Muscle of leg (tissue), 16 donors: ENCODE measurements at places on chromosomes 1 and 21. TPM values are rescaled to one million over a fixed set of nuclear protein-coding genes. Genes with fewer than 3 reads are reported as not detected.

DNA sequence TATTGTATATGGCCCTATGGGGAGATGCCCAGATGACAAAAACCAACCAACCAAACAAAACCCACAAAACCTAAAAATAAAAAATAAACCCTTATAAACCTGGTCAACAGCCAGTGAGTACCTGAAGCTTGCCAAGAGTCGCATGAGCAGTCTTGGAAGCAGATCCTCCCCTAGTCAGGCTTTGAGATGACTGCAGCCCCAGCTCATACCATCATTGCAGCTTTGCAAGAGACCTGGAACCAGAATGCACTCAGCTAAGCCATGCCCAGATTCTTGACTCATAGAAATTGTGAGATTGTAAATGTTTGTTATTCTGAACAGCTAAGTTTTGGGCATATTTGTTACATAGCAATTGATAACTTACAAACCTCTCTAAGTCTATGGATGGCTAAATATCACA, 326.8 kb downstream of the HLX start:
- DNase-seq, result no peak

DNA sequence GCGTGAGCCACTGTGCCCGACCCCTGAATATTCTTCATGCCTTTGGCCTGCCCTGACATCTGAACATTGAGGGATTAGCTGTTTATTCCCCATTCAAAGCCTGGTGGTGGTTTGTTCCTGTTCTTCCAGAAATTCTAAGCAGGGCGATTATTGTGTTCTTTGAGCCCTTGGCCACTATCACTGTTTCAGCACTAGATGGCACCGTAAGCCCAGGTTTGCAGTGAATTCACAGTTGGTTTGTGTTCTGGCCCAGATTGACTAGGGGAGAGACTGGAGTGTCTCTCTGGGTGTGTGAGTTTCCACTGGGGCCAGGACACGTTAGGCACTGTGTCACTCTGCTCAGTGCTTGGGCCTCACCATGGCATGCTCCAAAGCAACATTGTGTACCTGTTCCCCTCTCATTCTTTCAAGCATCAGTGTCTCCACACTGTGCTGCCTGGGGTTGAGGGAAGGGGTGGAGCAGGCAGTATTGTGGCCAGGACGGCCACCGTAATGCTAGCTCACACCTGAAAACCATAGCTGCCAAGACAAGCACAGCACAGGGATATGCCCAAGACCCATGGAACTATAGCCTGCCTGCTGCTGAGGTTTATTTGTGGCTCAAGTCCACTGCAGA, 52.7 kb downstream of the PKN2 start:
- no peak for DNase-seq

GRCh38 chr1:7643530-7643929, 127.6 kb upstream of the VAMP3 start:
- DNase-seq, result peak; percentile 86

DNA sequence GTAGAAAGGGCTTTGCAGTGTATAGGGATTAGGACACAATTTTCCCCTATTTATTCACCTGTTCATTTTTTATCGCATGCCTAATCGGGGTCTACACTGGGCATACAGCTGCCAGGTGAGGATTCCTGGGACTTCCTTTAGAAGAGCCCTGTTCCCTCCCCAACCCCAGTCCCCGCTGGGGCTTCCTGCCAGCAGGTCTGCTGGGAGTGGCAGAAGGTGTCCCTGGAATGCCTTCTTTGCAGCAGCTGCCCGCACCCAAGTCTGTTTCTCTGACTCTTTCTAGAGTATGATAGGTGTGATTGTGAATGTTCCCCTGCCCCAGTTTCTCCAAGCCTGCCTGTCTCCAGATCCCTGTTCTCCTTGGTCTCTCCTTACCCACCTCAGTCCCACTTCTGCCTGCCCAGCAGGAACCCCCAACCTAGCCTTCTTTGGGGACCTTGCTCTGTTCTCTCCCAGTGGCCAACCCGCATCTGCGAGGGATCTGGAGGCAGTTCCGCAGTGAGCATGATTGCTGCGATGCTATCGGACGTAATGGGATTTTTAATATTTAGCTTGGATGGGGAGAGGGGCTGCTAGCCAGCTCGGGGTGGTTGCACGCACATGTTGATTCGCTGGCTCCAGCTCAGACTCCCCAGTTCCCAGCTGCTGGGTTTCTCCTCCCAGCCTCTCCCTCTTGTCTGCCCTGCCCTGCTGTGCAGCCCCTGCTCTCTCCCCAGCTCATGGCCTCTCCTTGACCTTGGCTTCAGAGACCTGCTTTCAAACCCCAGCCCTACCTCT, 79.8 kb downstream of the EPHB2 start:
- DNase-seq, result peak; percentile 90

DNA sequence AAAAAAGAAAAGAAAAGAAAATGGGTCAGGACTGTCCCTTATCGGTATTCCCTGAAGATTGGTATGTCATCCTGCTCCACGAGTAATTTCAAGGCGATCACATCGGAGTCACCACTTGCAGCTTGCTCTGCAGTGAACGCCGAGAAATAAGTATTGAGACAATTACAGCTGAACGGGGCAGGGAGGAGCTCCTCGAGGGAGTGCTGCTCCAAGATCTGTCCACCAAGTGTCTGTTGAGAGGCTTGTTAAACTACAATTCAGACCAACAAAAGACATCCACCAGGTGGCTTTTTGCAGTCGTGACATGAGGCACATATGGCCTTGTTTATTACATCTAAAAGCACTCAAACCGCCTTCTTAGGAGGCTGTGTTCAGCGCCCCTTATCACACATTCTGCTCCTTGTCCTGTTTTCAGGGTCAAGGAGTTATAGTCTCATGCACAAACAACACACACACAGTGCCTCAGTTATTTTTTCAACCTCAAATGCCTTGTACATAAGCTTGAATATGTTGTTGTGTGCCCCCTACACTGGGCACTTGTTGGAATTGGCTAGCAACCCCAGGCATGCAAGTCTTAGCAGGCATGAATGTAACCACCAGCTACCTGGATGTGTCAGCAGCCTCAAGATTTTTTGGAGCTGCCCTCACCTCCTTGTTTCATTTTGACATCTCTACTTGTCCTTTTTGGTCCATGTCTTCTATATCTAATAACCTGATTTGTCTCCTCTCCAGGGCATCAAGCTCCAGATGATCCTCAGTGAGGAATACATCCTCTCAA, 13.0 kb upstream of the CD48 start:
- no peak for DNase-seq

DNA sequence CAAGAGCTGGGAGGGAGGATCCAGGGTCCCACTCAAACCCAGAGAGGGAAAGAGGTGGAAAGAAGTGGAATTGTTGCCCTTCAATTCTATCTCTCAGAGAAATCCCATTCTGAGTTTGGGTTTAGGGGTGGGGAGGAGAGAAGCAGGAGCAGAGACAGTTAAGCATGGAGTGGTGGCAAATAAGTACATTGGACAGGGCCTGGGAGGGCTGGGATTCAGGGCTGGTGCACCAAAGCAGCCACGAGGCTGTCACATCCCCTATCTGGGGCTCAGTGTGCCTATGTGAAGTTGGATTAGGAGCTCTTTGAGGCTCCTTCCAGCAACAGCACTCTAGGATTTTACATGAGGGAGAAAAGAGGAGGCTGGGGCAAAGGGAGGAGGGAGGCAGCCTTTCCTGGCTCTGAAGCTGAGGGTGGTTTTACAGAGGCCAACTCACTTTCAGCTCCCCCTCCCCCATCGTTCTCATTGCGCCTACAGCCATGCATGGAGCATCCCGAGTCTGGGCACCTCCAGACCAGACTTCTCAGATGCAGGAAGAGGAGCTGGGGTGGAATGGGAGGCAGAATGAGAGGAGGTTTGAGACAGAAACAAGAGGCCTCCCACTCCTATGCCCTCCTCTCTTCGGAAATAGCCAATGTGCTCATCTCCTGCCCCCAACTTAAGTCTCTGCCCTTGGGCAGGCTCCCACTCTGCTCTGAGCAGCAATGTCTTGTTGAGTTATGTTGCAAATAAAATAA, 3.0 kb upstream of the SYT6 start:
- no peak for DNase-seq

DNA sequence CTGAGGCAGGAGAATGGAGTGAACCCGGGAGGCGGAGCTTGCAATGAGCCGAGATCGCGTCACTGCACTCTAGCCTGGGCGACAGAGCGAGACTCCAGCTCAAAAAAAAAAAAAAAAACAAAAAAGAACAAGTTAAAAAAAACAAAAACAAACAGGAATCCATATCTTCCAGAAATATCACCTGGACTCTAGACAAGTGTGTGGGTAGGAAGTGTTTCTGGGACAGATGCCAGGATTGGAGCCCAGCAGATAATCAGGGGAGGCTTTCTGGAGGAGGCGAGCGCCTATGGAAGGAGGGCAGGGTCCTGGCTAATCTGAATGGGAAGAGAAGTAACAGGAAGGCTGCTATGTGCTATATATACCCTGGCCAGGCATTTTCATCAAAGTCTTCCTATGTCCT, 43.6 kb upstream of the SYNC start:
- DNase-seq, result no peak

DNA sequence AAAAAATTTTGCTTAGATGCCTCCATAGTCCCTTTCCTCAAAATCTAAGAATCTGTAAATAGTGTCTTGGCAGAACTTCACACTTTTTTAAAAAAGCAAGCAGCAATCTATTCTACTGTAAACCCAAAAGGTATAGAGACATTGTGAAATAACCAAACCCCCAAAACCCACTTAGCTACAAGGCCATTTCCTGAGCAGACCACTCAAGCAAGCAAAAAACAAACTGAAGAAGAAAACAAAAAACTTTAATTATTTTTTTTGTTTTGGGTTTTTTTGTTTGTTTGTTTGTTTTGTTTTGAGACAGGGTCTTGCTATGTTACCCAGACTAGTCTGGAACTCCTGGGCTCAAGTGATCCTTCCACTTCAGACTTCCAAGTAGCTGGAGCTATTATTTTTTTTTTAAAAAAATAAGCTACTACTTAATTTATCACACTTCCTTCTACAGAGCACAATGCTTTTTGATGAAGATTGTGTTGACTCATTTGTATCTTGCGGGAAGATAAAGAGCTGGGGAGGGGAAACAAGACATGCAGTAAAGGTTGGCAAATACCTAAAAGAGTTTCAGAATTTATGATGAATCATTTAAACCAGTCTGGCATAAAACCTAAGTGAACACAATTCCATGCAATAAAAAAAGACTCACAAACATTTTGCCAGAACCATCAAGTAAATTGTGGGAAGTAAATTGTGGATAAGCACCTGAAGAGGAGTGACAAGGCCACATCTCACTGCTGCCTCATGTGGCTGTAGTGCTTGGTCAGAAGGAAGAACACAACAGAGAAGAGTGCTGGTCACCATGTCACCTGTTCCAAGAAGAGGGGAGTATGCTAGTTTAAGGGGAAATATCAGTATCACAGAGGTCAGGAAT, 2.7 kb upstream of the PTPN22 start:
- no peak for DNase-seq

- no peak for DNase-seq
These were observed 5.2 kb upstream of the MAB21L3 start for GRCh38 chr1:116105996-116106395.

GRCh38 chr1:167077128-167077867, 12.9 kb downstream of the GPA33 start:
- no peak for DNase-seq

DNA sequence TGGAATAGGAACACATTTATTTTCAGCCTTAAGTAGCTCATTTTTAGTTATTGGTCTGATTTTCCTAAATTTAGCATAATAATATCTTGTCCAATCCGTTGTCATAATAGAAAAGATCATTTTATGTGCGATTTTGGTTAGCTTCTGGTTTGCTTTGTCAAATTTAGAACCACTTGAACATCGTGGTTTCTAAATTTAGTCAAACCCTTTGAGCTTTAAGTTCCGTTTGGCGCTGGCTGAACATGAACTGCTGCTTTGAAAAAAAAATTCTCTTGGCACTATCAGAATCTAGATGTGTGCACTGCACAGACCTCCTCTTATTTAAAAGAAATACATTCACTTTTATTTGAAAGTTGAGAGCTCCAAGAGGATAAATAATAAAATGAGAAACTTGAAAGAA, 370.6 kb downstream of the PTPRC start:
- DNase-seq, result peak; percentile 70

DNA sequence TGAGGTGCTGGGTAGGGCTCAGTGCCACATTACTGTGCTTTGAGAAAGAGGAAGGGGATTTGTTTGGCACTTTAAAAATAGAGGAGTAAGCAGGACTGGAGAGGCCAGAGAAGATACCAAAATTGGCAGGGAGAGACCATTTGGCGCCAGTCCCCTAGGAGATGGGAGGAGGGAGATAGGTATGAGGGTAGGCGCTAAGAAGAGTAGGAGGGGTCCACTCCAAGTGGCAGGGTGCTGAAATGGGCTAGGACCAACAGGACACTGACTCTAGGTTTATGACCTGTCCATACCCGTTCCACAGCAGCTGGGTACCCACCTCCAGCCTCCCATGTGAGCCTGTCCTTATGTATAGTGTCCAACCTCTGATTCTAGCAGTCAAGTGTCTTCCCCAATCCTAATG, 1.0 kb upstream of the CRTC2 start:
- DNase-seq, result peak; percentile 39

GRCh38 chr1:183630748-183631147, 4.8 kb downstream of the ARPC5 start:
- DNase-seq, result no peak

DNA sequence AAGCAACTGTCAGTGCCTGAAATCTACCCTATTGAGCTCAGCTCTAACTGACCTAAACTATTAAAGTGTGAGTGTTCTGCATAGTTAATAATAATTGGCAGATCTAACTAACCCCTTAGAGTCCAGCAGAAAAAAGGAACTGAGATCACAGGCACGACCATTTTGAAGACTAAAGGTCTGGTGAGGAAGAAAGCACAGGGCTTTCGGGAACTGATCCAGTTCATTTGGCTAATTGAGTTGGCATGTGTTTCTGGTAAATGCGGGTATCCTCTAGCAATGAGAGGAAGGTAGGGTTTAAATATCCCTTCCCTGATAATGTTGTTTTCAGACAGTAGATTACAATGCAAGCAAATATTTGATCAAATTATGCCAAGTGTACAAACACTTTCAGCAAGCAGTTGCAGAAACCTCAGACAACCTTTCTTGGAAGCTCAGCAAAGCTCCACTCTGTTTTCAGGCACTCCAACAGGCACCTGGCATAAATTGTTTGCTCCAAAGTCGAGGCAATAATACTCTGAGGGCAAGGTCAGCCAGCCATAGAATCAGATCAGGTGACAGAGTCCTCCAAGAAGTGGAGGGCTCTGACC, 100.8 kb downstream of the KCNK1 start:
- DNase-seq, result no peak

DNA sequence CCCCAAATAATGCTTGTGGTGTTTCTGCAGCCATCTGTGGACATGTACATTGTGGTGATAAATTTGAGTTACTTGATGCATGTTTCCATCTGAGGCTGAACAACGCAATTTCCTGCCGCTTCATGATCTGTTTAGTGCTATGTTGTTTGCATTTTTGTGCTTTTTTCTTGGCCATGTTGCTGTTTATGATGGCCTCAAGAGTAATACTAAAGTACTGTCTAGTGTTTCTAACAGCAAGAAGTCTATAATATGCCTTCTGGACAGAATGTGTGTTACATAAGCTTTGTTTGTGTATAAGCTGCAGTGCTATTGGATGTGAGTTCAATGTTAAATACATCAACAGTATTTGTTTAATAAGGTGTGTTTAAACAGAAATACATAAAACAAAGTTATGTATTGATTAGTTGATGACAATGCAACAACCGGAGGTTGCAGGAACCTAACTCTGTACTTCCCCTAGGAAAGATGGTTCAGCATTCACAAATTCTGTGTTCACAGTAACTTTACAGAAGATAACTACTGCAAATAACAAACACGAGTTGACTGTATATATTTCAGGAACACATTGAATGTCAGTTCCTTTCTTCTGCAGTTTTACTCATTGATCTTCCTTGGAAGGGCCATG, 114.8 kb upstream of the USP24 start:
- DNase-seq, result peak; percentile 94

Gene LCE2C
- total RNA-seq, result not detected

Gene TMPRSS15
- total RNA-seq, result 0.40 TPM

Gene NDUFV3
- 33.3 TPM for total RNA-seq

Gene ESRRG
- 20.3 TPM for total RNA-seq

Gene KLHL17
- 3.9 TPM for total RNA-seq

Gene WNT2B
- 7.8 TPM for total RNA-seq

Gene TCHHL1
- not detected for total RNA-seq
